AG08395 (cell line): ENCODE measurements at places on chromosomes 12 and 14.

GRCh38 chr14:73467800-73468199, 9.5 kb upstream of the NUMB start:
- no peak for DNase-seq

- DNase-seq: no peak
These were observed 82.2 kb upstream of the NEDD1 start for GRCh38 chr12:96824838-96825236.

DNA sequence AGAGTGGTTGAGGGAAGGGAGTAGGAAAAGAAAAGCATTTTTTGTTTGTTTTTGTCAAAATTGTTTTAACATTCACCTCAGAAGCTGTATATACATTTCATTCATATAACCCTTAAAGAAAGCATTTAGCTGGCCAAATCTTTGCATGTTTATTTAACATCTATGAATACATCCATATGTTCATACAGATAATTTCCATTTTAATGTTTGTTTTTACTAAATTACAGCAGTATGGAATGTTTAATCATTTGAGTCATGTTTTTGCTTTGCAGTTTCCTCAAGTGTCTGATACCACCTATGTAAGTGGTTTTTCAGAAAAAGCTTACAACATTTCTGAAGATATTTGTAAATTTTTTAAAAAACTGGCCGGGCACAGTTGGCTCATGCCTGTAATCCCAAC, 84.3 kb upstream of the ATF1 start:
- no peak for DNase-seq

GRCh38 chr12:101697930-101698799, 725 bp downstream of the CHPT1 start:
- DNase-seq: peak; percentile 57

DNA sequence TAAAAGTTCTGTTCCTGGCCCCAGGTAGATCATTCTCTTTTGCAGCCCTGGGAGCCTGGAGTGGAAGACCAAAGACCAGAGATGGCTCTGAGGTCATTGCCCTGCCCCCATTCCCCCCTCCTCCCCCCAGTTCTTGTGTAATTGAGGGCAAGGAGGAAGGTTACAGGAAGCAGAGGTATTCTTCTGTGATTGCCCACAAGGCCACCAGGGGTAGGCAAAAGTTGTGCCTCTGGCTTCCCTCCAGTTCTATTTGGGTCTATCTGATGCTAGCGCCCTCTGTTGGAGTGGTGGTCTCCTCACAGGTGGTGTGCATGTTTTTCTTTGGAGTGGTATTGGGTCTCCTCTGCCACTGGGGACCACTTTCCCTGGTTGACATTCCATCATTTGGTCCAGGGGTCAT, 41.2 kb upstream of the CRY1 start:
- DNase-seq: no peak

DNA sequence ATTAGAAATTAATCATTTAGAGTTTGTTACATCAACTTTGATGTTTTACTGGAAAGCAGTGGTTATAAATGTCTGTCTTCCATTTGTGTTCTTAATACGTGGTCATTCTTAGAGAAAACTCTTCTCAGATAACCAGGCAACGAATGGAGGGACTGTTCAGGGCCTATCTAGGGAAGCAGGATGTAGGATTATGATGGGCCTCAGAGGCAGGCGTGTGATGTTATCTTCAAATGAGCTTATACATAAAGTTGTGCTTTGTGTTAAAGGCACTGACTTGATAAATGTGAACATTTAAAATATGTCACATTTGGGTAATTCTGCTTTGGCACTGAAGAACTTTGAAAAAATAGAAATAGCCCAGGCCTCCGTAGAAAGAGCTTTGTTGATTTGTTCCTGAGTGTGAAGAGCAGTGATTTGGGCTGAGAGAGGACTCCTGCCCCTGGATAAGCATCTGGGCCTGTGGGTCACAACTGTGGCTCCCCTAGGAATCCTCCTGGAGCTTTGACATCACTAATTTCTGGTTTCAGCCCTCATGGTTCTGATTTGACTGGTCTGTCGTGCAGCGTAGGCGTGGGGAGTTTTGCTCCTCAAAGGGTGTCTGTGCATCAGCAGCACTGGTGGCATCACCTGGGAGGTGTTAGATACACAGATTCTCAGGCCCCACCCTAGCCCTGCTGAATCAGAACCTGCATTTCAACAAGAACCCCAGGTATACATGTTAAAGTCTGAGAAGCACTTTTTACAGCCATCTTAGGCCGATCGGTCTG, 55.4 kb downstream of the SAMD4A start:
- no peak for DNase-seq
